ENCODE measurements at places on chromosomes 11 and 22.

- peak overlapping the region; percentile 53 for H3K4me3 ChIP-seq
- no peaks in the 10 kb centered on the region for H3K36me3 ChIP-seq
- peak; percentile 33 for DNase-seq
- H3K4me1 ChIP-seq = peaks cover 21% of the 10 kb centered on the region
Observed at GRCh38 chr22:40533712-40534378, 102.7 kb downstream of the MRTFA start.

GRCh38 chr11:118662401-118663271 is 16.8 kb downstream of the TREH start:
- no peak for DNase-seq
- H3K27ac ChIP-seq = no peak overlapping the region
- H3K4me1 ChIP-seq = peaks cover 7% of the 10 kb centered on the region

DNA sequence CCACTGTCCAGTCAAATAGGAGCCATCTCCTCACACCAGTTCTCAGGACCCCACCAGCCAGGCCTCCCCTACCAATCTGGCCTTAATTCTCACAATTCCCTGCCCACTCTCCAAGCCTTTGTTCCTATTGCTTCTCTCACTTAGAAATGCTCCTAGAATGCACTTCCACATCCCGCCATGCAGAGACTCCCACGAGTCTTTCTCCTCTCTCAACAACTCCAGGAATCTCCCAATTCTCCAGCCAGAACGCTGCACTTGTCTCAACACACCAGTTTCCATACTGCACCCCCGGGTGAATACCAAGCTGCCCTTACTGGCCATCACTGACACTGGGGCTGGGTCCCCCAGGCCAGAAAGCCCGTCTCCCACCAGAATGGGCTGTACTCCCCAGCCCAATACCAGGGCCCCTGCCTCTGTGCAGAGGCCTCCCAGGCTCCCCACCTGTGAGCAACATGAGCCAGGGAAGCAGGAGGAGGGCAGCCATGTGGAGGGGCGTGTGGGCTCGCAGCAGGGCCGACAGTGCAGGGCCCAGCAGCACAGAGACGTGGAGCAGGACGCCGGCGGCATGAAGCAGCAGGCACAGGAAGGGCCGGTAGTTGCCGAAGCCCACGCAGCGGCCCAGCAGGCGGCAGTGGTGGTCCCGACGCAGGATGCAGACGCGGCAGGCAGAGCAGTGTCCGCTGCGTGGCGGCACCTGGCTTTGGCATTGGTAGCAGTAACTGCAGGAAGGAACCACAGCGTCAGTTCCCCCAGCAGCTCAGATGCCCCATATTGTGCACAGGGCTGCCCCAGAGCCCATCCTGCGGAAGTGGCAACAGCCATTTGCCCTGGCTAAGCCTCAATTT is 2.4 kb downstream of the ZDHHC24 start:
- peak overlapping the region; percentile 12 for H3K4me3 ChIP-seq
- no peaks in the 10 kb centered on the region for H3K27me3 ChIP-seq
- peaks cover 25% of the 10 kb centered on the region for H3K4me1 ChIP-seq
- peak; percentile 60 for DNase-seq

DNA sequence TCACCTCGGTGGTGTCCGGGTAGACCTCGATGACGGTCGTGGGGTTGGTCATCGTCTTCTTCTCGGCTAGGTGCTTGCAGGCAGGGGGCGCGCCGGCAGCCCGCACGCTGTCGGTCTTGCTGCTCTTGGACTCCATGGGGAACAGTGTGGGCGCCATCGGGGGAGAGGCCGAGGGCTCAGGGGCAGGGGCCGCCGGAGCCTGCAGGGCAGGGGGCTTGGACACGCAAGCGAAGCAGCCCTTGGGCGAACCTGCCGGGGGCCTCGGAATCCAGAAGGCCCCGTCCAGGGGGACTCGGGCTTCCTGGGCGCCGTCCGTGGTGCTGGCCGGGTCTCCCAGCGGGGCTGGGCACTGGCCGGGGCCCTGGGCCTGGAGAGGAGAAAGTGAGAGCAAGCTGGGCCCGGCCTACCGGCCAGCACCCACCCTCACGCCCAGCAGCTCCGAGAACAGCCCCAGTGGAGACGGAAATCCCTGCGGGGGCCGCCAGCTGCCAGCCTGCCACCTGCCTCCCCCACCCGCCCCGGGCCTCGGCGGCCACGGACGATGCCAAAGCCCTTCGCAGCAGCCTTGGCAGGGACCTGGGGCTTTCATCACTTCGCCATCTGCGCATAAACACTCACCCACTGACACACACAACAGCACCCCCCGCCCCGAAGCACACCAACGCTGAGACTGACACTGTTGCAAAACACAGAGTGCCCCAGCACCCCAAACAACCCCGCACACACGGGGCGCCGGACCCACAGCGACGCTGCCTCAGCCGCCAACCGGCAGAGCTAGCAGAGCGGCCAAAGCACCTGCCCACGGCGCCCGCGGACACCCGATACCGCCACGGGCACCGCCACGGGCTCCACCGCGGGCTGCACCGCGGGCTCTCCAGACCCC is 2.4 kb downstream of the IFITM10 start:
- H3K27ac ChIP-seq = no peak overlapping the region
- peaks cover 10% of the 10 kb centered on the region for H3K36me3 ChIP-seq
- no peak for DNase-seq
- no peak overlapping the region for H3K4me3 ChIP-seq
- peaks cover 7% of the 10 kb centered on the region for H3K27me3 ChIP-seq

DNA sequence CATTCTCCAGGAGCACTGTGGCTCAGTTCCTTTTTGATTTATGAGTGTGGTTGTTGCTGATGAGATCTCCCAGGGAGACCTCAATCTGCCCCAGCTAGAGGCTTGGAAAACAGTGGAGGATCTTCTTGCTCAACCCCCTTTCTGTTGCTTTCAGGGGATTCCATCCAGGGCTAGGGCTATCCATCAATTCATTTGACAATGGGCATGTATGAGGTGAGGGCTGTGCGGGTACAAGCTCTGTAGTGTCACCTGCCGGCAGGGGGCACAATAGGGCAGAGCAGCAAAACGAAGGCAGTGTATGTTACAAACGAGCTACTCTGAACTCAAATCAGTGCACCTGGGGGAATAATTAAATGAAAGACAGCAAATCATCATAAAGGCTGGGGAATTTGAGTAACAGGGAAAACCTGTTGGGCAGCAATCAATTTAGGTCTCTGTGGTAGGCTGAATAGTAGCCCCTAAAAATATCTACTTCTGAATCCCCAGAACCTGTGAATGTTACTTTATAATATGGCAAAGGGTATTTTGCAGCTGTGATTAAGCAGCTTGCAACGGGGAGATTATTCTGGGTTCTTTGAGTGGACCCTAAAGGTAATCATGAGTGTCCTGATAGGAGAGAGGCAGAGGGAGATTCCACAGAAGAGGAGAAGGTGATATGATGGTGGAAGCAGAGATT is 170.3 kb upstream of the ZBED5 start:
- peak; percentile 42 for DNase-seq
- H3K27ac ChIP-seq = no peak overlapping the region
- no peak overlapping the region for H3K4me3 ChIP-seq
- no peaks in the 10 kb centered on the region for H3K27me3 ChIP-seq
- no peaks in the 10 kb centered on the region for H3K4me1 ChIP-seq
- H3K36me3 ChIP-seq = no peaks in the 10 kb centered on the region

- H3K4me3 ChIP-seq = no peak overlapping the region
- no peaks in the 10 kb centered on the region for H3K27me3 ChIP-seq
- H3K27ac ChIP-seq = no peak overlapping the region
- H3K36me3 ChIP-seq = peaks cover 3% of the 10 kb centered on the region
- DNase-seq = no peak
- no peaks in the 10 kb centered on the region for H3K4me1 ChIP-seq
Observed at GRCh38 chr11:6572215-6572614, 31.2 kb downstream of the RRP8 start.

Data from effector memory CD4-positive, alpha-beta T cell (primary cell).